ENCODE measurements at places on chromosomes 4 and X.

DNA sequence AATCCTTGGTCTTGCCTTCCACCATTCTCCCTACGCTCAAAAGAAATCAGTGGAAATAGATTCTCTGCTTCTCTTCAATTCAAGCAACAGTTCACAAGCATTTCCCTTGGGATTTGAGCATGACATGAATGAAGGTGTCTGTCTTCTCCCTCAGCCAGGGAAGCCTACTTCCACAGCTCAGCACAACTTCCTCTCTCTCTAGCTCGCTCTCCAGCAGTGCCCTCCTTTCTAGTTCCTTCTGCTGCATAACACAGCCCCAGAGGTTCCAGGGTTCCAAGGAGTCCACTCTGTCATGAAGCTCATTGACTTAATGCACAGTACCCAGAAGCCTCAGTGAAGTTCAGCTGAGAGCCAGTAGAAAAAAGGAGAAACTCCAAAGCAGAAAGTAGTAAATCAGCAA is 81.3 kb downstream of the PLS3 start:
- H3K27me3 ChIP-seq, result no peaks in the 10 kb centered on the region
- DNase-seq, result no peak
- H3K27ac ChIP-seq, result no peak overlapping the region
- H3K4me1 ChIP-seq, result no peaks in the 10 kb centered on the region

GRCh38 chr4:13313856-13314255 is 170.3 kb downstream of the RAB28 start:
- no peak for DNase-seq
- H3K27me3 ChIP-seq, result no peaks in the 10 kb centered on the region
- H3K27ac ChIP-seq, result no peak overlapping the region
- H3K36me3 ChIP-seq, result no peaks in the 10 kb centered on the region

- peaks cover 14% of the 10 kb centered on the region for H3K4me1 ChIP-seq
- H3K27me3 ChIP-seq, result no peaks in the 10 kb centered on the region
- no peak for DNase-seq
- H3K4me3 ChIP-seq, result no peak overlapping the region
- H3K36me3 ChIP-seq, result no peaks in the 10 kb centered on the region
Observed at GRCh38 chr4:185840201-185840600, 28.2 kb upstream of the SORBS2 start.

- no peaks in the 10 kb centered on the region for H3K36me3 ChIP-seq
- DNase-seq, result no peak
- no peak overlapping the region for H3K4me3 ChIP-seq
- H3K4me1 ChIP-seq, result no peaks in the 10 kb centered on the region
Observed at GRCh38 chr4:96092151-96092705, 252.3 kb downstream of the PDHA2 start.

DNA sequence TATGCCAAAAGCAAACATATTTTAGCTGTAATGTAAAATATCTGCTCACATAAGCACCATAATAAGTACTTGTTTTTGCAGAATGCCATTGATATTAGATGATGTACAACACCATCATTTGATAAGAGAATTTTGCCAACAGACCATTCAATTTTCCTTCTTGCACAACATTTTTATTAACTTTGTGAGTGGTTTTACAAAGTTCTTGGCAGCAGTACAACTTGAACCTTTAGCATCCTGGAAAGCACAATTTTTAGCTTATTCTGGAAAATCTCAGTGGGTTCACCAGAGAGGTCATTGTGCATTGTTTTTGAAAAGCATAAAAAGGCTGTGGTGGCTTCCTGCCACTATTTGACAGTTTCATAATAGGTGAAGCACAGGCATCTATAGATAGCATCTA is 26.4 kb upstream of the REPS2 start:
- no peaks in the 10 kb centered on the region for H3K4me1 ChIP-seq
- H3K4me3 ChIP-seq, result no peak overlapping the region
- DNase-seq, result no peak
- H3K27me3 ChIP-seq, result no peaks in the 10 kb centered on the region

GRCh38 chr4:152021788-152022438 is 261.1 kb upstream of the GATB start:
- H3K36me3 ChIP-seq, result no peaks in the 10 kb centered on the region
- no peaks in the 10 kb centered on the region for H3K4me1 ChIP-seq
- no peak for DNase-seq
- no peak overlapping the region for H3K4me3 ChIP-seq

DNA sequence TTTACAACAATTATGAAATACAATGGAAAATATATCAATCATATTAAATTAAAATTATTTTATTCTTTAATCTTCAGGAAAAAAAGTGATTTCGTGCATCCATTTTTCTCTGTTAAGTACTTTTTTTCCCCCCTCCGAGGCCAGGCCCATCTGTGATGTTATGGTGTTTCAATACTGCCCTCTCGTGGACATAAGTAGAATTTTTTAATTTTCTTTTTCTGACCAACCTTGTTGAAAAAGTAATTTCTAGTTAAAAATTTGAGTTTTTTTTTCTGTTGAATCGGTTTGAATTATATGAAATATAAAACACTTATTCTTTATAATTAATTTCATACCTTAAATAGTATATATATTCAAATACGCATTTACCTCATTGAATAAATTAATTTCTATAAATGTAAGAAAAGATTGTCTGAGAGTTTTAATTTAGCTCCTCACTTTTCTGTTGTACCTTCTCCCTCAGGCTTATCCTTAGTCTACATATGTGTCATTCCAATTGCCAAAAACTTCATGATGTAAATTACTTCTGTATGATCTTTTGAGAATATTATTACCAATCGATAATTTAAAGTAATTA is 175.8 kb upstream of the TECRL start:
- H3K4me3 ChIP-seq, result no peak overlapping the region
- H3K4me1 ChIP-seq, result no peaks in the 10 kb centered on the region
- H3K36me3 ChIP-seq, result no peaks in the 10 kb centered on the region
- H3K27ac ChIP-seq, result no peak overlapping the region
- no peaks in the 10 kb centered on the region for H3K27me3 ChIP-seq

- H3K4me3 ChIP-seq, result no peak overlapping the region
- H3K27ac ChIP-seq, result no peak overlapping the region
- no peak for DNase-seq
- no peaks in the 10 kb centered on the region for H3K36me3 ChIP-seq
- H3K27me3 ChIP-seq, result peaks cover 94% of the 10 kb centered on the region
Observed at GRCh38 chr4:13535708-13536361, 8.5 kb downstream of the NKX3-2 start.

All from iPS DF 6.9 (cell line).